ENCODE measurements at places on chromosomes 11 and 22. TPM values are rescaled to one million over a fixed set of nuclear protein-coding genes. Genes with fewer than 3 reads are reported as not detected.

The FXYD6 gene
- 0.99 TPM for total RNA-seq

The CNTN5 gene
- total RNA-seq = 0.29 TPM

The ZNF70 gene
- 12.5 TPM for total RNA-seq

The FAM111B gene
- total RNA-seq = 2.7 TPM

The PAX6 gene
- not detected for total RNA-seq

The IL10RA gene
- total RNA-seq = not detected

The HIRA gene
- 33.2 TPM for total RNA-seq

GRCh38 chr11:132780046-132780445 lies 752.3 kb downstream of the OPCML start:
- DNase-seq = no peak

GRCh38 chr22:30261134-30261533 lies 5.5 kb downstream of the OSM start:
- DNase-seq = no peak

DNA sequence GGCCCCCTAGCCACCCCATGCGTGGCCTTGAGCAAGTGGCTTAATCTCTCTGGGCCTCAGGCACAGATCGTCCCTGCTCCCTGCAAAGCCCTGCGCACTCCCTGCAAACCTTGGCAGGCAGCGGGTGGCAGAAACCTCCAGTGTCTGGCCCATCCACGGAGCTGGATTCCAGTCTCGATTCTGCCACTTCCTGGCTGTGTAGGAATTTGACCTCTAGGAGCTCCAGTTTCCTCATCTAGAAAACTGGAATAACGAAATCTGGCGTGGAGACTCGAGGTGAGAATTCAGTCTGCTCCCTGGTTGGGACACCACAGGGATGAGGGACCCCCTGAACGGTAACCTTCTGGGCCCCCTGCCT lies 186.9 kb downstream of the MN1 start:
- DNase-seq = no peak

- no peak for DNase-seq
Observed at GRCh38 chr22:36928196-36928595, 14.8 kb downstream of the CSF2RB start.

DNA sequence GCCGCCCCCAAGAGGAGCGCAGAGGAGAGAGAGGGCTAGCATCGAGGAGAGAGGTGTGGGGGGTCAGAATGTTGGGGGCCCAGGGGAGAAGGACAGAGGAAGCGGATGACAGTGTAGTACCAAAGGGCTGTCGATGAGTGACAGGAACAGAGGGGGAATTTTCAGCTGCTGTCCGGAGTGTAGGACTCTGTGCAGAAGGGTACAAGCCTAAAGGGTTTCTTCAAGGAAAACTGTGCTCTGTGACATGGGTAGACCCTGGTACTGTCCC lies 5.3 kb upstream of the NLRP6 start:
- no peak for DNase-seq

DNA sequence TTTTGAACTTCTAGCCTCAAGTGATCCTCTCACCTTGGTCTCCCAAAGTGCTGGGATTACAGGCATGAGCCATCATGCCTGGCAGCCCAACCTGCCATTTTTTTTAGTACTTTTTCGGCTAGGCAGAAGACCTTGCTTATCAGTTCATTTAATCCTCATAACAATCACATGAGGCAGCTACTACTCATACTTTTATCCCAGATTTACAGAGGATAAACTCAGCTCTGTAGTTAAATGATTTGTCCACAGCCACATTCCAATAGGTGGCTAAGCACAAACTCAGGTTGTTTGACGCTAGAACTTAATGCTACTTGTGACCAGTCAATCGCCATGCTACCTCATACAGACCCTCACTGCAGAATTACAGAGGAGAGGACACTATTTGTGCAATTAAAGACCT lies 28.1 kb downstream of the SBF2 start:
- no peak for DNase-seq

- DNase-seq = no peak
Observed at GRCh38 chr11:72783144-72783905, 10.5 kb downstream of the STARD10 start.

- DNase-seq = no peak
Observed at GRCh38 chr11:115696563-115696962, 192.3 kb upstream of the CADM1 start.

DNA sequence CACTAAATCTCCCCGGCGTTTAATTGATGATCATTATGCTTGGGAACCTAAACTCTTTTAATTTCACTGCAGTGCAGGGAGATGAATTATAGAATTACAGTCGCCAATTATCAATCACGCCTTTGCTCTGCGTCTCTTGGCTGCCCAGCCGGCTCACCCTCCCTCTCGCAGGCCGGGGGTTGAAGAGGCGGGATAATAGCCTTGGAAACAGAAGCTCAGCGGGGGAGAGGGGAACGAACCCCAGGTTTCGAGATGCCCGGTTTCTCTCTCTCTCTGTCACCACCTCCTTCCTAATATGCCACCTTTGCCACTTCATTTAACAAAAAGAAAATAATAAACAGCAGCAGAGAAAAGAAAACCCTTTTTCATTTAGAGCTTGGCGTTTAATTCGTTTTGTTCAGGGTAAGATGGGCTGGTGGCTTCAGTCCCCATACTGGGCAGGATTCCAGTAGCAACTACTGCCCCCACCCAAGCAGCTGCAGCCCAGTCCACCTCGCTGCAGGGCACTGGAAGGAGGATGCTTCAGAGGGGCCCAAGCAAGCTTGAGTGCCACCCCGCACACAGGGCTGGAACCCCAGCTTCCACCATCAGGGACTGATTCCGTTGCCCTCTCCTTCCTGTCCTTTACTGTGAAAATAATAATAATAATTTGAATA lies 271.7 kb downstream of the BUD13 start:
- DNase-seq = no peak

GRCh38 chr11:134994431-134994830 lies 582.4 kb upstream of the B3GAT1 start:
- DNase-seq = no peak

DNA sequence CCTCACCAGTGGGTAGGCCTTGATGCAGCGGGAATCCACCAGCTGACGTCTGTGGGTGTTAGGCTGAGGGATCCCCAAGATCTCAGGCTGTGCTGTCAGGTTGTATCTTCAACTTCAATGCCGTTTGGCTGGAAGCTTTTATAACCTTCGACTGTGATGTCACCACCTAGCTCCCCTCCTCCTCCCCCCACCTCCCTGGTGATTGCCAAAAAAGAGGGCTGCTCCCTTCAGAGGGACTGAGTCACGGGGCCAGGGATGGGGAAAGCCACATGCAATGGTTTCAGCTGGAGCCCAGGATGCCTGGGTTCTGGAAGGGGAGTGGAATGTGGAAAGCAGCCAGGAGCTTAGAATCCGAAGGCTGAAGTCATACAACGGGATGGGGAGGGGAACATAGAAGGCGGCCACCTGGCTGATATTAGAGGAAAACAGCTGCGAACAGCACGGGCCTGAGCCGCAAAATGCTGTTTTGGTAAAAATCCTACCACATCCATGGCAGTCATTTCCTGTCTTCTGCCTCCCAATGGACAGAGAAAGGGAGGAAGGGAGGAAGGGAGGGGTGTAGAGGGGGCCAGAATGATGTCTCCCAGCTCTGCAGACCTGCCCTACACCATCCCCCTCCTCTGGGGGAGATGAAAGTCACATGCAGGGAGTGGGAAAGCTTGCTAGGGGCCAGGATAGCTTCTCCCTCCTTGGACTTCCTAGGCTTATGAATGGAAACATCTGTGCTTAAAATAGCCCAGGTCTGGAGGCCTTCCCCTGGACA lies at the start of gene LRRN4CL:
LRRN4CL (minus strand) TSS at position 110 of the 763 bp plus-strand sequence. CDS start 1,022 bp downstream, outside the sequence.
- DNase-seq = no peak

GRCh38 chr11:118374729-118375128 lies 15.3 kb downstream of the UBE4A start:
- DNase-seq = no peak

GRCh38 chr22:24411256-24412004 lies 16.0 kb upstream of the ADORA2A start:
- DNase-seq = no peak

Data from osteocyte (in vitro differentiated cells).